ENCODE measurements at places on chromosomes 13 and 19.

DNA sequence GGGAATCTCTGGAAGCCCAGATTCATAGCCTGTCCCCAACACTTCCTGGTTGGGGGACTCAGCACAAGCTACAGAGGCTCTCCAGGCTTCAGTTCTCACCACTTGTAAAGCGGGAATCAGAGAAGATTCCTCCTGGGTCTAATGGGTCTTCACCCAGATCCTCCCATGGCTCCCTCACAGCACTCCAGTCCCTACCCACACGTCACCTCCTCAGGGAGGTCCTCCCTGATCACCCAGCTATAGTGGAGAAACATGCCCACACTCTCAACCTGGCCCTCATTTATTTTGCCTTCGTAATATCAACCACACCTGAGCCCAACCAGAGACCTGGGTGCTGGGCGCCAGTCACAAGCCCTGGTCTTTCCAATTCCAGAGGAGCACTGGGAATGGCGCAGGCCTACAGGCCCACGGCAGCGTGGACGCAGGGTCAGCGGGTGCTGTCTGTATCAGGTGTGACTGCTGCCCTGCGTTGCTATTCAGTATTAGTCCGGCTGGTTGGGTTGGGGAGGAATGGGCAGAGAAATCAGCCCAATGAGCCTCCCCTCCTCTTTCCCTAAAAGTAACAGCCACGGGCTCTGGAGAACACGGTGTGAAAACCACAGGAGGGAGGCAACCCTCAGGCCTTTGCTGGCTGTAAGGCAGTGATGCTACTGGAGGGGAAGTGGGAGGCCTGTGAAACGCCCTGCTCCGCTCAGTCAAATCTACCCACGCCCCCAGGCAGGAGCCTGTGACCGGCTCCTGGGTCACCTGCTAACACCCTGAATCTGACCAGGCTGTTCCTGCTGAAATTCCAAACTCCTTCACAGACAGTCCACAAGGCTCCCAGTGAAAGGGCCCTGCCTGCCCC is 5.2 kb downstream of the AKT2 start:
- peak; percentile 83 for DNase-seq

DNA sequence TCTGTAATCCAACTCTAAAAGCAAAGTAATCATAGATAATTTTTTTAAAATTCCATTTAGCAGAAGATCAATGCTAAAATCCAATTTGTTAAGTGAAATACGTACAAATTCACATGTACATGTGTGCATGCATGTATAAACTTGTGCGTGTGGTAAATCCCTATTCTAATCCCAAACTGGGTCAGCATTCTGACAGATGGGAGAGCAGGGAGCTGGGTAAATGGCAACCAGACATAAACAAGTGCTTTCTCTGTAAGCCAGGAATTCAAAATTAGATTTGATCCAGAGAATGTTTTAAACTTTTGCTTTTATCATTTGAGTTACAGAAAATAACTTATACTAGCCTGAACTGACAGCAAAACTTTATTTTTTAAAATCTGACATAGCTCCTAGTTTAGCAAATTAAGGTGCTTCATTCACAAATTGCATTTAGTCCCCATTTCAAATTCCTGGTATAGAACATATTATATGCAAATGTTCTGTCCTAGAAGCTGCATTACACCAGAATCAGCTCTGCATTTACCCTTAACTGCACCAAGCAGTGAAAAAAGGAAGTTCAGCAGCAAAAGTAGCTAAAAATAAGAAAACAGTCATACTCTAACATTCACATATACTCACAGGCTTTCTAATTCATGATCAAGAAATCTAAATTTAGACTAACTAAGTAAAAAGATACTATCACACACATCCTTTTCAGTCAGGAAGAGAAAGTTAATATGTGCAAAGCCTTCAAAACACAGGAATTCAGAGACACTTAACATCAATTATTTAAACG is 32.6 kb downstream of the UBL3 start:
- DNase-seq: no peak

GRCh38 chr19:16814526-16815100 is 14.6 kb upstream of the SIN3B start:
- no peak for DNase-seq

DNA sequence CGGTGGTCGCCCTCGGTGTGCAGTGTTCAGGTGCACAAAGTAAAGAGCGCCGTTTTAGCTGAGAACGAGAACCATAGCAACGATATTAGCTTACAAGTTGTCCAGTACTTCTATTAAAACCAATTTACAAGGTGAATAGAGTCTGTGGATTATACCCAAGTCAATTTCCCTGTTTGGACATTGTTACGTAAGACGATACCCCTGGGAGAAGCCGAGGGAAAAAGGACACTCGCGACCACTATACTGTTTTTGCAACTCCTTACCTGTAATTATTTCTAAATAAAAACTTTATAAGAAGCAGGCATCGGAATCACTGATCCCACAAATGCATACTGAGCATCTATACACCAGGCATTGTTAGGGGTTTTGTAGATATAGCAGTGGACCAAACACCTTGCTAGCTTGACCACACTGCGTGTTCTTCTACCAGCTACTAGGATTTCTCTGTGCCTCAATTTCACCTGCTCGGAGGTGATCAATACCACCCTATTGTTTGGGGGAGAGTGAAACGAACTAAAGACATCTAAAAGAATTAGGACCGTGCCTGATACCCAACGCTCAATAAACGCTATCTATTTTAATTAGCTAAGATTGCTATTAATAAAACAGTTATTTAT is 488 bp upstream of the EEF2 start:
- DNase-seq: no peak

GRCh38 chr13:32285633-32285965 is 29.6 kb downstream of the ZAR1L start:
- DNase-seq: no peak

DNA sequence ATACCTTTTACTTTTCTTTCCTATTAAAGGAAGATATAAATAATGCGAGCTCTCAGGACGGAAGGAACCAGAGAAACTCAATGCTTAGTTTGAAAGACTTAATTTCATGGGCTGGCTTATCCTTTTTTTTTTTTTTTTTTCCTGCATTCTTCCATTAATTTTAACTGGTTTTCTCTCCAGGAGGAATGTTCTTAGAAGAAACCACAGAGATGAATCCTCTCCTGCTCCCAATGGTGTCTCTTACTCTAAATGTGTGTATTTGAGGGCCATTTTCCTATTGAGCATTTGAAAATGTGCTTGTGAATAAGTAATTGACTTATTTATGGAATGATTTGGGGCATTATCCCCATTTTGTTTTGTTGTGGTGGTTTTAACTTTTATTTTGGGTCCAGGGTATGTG is 494.9 kb downstream of the FOXO1 start:
- no peak for DNase-seq

- DNase-seq: no peak
These were observed 4.9 kb downstream of the AP1M1 start for GRCh38 chr19:16202320-16203255.

DNA sequence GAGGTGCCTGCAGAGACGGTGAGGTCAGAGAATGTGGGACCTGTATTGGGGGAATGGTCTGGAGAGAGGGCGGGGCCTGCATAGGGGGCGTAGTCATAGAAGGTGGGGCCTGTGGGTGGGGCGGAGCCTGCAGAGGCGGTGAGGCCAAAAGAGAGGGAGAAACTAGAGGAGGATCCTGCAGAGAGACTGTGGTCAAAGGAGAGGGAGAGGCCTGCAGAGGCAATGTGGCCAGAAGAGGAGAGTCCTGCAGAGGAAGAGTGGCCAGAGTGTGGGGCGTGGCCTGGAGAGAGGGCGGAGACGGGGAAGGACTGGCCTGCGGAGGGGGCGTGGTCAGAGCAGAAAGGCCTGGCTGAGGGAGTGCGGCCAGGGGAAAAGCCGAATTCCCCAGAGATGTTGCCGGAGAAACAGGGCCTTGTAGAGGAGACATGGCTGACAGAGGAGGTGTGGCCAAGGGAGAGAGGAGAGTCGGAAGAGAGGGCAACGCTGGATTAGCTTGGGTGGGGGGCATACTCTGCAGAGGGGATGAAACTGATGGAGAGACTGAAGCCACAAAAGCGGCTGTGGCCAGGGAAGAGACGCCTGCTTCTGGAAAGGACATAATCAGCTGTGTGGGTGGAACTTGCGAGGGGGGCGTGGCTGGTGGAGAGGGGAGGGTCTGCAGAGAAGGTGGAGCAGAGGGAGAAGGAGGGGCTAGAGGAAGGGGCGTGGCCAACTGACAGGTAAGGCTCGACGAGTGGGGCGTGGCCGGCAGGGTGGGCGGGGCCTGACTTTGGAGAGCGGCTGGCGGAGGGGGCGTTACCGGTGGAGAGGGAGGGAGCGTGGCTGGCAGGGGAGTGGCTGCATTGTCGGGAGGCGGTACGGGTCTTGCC is 2.5 kb downstream of the PRR36 start:
- DNase-seq: peak; percentile 97

DNA sequence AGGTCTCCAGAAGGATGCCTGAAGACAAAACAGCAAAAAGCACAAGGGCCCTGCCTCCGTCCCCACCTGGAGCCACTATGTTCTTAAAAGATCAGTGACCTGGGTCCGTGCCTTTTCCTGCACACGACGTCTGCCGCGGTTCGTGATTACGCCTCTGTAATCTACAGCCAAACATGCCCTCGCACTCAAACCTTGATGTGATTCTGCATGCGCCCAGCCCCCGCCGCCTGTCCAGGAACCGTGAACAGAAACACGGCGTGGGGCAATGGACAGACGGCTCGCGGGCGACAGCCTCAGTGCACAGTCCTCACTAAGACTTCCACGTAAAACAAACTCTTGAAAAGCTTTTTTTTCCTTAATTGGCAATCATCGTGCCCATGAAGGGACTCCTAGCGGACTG is 15.5 kb downstream of the C13orf46 start:
- DNase-seq: no peak

- no peak for DNase-seq
These were observed 43.0 kb downstream of the CHST8 start for GRCh38 chr19:33664744-33665143.
